ENCODE measurements at places on chromosomes 7 and 10. TPM values are rescaled to one million over a fixed set of nuclear protein-coding genes. Genes with fewer than 3 reads are reported as not detected.

PTPRN2 gene
- total RNA-seq = 0.99 TPM

DNA sequence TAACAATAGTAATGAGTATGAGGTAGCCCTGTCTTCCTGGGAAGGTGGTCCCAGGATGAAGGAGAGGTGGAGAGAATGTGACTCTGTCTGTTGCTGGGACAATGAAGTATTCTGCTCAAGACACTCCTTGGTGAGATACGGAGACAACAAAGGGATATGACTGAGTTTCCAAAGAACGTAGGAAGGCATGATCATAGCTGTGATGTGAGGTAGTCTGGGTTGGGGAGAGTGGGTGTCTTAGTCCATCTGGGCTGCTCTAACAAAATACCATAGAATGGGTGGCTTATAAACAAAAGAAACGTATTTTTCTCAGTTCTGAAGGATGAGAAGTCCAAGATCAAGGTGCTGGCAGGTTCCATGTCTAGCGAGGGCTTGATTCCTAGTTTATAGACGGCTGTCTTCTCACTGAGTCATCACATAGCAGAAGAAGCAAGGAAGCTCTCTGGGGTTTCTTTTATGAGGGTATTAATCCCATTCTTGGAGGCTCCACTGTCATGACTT is 84.9 kb upstream of the RHOBTB1 start:
- no peak for DNase-seq

ALOX5 gene
- total RNA-seq = 9.4 TPM

DNA sequence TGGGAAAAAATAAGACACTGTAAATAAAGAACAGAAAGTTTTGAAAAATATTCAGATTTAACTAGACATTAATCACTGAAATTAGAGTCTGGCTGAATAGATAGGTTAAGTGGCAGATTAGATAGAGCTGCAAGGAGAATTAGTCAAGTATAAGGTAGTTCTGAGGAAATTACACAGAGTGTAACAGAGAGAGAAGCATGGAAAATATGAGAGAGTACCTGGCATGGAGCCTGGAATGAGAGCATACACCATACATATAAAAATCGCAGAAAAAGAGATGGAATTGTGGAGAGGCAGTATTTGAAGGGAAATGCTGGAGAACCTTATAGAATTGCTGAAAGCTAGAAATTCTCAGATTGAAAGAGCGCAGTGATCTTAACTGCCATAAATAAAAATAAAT is 46.9 kb downstream of the ZNRF2 start:
- DNase-seq = peak; percentile 4

UCN3 gene
- total RNA-seq = not detected

DNA sequence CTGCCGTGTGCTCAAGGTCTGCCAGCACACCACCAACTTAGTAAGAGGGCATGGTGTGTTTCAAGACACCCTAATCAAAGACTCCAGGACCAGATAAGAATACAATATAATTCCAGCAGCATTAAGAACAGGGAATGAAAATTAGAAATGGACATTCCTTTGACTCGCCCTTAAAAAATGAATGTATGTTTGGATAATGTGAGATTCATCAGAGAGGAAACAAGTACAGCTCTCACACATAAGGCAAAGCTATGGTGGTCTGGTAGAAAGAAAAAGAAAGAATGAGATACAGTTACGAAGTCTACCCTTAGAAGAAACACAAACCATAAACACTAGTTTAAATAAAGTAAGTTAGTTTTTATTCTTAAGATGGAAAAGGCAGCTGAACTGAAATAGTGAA is 174.8 kb upstream of the ANK3 start:
- no peak for DNase-seq
